Activated T-helper 1 cell treated with anti-CD3 and anti-CD28 coated beads, Interleukin-2, amount 50 U/mL, for 16 hours (primary cell): ENCODE measurements at places on chromosomes 5 and 9.

DNA sequence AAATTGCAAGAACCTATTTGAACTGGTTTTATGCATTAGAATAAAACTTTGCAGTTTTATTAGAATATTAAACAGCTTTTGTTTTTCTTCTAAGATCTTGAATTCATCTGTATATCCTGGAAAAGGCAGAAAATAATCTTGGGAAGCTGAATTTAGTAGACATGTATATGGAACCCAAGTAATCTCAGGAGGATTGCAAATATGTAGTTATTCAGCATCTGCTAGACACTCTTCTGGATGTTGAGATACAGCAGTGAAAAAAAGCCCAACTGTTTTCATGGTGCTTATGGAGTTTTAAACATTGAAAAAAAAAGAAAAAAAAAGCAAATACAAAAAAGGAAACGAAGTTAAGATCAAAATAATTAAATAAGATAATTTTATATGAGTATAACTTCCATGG is 922.2 kb upstream of the SEMA6A start:
- DNase-seq = no peak

DNA sequence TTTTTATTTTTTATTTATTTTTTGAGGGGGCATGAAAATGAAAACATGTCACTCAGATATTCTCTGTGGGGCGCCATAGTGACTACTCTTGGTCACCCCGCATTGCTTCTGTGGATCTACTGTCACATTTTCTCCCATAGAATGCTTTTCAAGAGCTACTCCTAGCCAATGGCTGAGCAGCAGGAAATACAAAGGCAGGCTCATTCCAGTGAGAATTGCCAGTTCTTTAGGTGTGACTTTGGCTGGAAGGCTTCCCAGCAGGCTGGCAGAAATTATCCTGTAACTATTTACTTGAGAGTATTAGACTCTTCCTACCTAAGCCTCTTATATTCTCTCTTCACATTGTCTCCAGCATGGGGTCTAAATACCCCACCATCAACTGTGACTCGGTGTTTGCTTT is 21.0 kb upstream of the PTPRD start:
- no peak for DNase-seq

DNA sequence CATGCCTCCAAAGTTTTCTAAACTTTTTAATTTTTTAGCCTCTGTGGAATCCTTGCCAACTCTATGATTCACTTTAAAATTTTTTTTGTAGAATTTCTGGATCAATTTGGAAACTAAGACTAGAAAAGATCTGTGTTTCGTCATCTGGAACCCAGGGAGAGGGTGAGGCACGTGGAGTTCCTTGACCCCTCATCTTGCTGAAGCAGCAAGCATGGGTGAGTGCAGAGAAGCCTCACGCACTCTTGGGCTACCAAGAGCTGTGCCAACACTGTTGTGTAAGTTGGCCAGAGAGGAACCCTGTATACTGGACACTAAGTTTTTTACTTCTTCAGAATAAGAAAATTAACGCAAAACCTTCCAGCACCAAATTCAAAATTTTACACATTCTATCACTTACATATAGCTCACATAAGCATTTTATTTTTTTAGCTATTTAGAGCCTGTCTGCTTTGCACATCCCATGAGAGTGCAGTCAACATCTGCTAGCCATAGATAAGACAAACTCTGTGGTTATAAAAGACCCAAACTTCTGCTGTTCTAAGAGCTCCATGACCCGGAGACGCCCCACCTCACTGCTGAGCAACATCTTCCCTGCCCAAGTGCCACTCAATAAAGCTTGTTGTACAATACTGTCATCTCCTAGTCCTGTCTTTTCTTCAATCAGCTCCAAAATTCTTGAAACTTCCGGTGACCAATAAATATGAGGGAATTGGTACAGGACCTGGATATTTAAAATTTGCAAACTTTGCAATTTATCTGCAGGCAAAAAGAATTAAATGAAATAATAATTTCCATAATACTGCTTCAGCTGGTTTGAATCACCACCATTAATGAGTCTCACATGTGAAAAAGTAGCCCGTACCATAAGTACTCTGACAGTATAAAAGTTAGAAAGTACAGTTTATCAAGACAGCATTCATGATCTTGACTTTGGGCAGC is 69.7 kb upstream of the ADCY2 start:
- DNase-seq = no peak

DNA sequence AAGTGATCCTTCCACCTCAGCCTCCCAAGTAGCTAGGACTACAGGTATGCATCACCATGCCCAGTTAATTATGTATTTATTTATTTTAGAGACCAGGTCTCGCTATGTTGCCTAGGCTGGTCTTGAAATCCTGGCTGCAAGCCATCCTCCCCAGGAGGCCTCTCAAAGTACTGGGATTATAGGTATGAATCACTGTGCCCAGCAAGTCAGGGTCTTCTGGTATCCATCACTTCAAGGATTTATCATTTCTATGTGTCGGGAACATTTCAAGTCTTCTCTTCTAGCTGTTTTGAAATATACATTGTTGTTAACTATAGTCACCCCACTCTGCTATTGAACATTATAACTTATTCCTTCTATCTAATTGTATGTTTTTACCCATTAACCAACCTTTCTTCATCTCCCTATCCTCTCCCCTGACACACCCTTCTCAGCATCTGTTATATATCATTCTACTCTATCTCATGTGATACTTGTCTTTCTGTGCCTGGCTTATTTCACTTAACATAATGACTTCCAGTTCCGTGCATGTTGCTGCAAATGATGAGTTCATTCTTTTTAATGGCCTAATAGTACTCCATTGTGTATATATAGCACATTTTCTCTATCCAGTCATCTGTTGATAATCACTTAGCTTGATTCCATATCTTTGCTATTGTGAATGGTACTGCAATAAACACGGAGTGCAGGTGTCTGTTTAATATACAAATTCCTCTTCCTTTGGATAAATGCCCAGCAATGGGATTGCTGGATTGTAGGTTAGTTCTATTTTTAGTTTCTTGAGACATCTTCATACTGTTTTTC is 26.4 kb downstream of the UTP15 start:
- DNase-seq = no peak

DNA sequence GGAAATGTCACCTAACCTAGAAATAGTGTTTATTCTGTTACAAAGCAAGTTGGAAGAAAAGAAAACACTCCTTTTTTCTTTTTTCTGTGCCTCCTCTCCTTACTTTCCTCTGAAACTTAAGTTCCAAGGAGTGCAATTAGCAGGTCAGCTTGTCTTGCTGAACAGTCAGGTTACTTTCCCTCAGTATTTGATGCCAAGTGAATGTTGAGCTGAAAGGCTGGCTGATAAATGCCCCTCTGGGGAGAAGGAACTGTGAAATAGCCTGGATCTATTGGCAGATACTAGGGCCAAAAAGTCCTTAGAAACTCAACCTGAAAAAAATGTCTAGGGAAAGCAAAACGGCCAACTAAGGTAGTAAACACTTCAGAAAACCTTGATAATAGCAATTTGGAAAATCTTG is 43.6 kb downstream of the GRIA1 start:
- DNase-seq = no peak

DNA sequence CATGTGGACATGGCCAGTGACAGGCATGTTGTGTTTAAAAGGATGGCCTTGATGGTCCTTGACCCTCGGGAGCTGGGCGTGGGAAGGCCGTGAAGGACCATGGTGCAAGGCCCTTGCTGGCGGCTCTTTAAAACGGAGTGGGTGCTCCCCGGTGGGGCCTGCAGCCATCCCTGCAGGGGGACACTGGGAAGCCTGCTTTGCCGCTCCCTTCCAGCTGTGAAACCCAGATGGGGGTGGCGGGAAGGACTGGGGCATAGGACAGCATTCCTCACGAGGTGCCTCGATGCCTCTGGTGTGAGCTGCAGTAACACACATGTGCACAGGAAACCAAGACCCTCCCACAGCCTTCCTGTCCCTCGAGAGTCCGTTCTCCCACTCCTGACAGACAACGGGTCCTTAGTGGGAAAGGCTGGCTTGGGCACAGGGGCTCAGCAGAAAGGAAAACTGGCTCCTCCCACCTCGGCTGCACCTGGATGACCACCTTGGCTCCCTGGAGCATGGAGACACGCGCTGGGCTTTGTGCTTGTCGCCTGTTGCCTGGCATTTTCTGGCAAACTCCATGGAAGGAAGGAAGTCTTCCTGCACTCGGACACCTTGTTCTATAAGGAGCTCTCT is 30.3 kb upstream of the IRX4 start:
- DNase-seq = no peak

DNA sequence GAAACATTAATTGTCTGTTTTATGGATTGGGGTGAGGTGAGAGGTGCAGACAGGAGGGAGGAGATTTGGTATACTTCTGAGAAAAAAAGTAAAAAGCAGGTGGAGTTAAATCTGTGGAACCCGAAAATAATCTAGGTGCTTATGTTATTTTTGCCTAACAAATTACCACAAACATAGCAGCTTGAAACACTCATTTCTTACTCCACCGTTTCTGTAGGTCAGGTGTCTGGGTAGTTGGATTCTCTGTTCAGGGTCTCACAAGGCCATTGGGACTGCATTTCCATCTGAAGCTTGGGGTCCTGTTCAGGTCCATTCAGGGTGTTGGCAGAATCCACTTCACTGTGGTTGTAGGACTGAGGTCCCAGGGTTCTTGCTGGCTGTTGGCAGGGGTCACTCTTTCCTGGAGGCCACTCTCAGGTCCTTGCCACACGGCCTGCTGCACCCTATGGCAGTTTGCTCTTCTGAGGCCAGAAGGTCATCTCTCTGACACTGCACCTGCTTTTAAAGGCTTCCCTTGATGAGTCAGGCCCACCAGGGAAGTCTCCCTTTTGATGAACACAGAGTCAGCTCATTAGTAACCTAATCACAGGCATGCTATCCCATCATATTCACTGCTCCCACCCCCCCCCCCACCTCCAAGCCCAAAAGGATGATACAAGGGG is 82.2 kb downstream of the TRIO start:
- DNase-seq = no peak

GRCh38 chr9:108783731-108784495 is 71.9 kb downstream of the ACTL7B start:
- DNase-seq = no peak

GRCh38 chr5:163248871-163249270 is 188.5 kb upstream of the CCNG1 start:
- DNase-seq = no peak

- no peak for DNase-seq
These were observed 213.6 kb upstream of the S1PR3 start for GRCh38 chr9:88777498-88778312.

DNA sequence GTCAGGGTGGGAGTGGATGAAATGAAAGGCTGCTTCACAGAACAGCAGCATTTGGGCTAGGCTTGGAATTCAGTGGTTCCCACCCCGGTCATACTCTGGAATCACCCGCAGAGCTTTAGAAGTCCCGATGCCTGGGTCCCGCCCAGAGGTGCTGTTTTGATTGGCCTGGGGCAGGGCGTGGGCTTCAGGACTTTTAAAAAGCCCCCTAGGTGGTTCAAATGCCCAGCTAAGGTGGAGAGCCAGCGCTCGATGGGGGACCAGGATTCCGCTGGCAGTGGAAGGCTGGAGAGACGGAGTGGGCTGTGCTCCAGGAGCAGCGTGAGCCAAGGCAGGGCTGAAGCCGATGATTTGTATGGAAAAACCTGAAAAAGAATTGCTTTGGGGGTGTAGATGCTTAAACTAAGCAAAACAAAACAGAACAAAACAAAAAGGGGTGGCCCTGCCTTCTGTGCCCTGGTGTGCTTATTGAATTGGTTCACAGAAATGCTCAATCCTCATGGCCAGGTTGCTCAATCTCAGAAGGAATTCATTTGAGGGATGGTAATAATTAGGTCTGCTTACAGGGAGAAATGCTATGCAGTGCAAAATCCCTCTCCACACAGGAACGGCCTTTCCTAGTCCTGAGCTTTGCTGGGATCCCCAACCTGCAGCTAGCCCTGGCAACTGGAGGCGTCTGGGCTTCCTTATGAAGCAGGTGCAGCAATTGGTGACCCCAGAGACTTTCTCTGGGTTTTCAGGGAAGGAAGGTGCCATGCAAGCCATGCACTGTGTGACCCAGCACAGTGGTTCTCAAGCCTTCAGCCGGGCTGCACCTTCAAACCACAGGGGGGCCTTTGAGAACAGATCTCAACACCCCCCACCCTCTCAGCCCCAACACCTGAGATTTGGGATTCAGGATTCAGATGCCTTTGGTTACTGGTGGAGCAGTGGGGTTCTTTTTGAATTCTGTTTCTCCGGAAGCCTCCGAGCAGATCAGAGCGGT is 174.0 kb upstream of the ZNF618 start:
- DNase-seq = no peak

- DNase-seq = no peak
These were observed 249.9 kb downstream of the MARCHF11 start for GRCh38 chr5:15929611-15930263.

DNA sequence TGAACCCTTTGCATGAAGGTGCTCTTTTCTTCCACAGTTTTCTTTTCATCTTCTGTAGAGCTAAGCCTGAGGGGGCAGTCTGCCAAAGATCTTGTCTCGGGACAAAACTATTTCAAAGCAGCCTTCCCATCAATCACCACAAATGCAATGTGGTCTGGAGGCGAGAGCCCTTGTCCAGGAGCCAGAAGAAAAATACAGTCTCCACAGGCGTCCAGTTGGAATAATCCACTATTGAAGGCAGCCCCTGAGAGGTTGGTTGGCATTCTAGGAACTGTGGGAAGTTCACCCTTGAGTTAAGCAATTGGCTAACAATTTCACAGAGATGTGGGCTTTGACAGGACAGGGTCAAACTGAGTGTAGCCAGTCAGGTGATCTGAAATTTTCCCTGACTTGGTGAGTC is 72.0 kb downstream of the SEMA6A start:
- DNase-seq = no peak

DNA sequence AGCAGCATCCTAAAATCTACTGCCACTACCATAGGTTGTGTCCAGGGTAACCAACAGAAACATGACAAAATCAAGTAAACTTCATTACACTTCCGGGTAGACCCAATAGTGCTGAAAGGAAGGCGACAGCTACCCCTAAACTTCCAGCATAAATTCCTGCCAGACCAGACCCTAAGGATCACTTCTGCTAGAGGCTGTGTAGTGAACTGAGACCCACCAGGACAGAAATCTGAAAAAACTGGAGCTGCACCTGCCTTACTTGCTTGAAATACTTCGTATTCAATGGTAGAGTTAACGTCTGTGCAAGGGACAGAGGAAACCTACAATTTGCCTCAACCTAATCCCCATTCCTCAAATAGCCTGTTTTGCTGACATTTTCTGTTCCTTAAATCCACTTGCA is 1.0 kb upstream of the SECISBP2 start:
- DNase-seq = no peak
